ENCODE measurements at places on chromosomes 7 and 10.

- no peak for DNase-seq
Measured at GRCh38 chr10:24616536-24616935, 107.2 kb downstream of the ARHGAP21 start.

DNA sequence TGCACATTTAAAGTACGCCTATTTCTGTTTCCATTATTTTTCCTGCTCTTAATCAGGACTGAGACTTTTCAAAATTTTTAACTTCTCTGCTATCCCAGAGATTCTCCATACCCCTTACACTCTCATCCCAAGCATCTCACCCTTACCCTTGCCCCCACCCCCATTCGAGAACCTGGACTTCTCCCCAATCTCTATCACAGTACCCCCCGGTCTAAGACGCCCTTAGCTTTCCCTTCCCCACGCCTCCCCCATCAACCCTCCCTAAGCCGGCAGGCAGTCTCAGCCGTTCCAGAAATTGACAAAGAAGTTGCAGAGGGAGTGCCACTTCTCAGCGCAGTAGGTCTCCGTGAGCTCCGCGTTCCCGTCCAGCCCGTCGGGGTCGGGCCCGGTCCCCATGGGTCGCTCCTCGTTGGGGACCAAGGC, 1.4 kb downstream of the FGFBP3 start:
- no peak for DNase-seq

DNA sequence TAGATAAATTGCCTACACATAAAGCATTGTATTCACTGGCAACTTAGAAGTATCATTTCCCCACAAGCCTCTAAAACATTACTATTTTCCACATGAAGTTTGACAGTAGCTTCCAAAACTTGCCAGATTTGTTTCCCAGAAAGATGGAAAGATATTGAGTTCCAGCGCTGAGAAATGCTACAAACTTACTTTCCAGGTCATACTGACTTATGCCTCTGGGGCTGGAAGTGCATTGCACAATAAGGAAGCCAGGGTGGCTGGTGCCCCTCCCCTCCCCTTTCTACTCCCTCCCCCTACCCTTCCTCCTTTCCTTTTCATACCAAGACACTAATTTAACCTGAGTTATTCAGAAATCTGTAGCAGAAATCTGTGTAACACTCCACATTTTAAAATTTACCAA, 212.6 kb downstream of the WDR37 start:
- no peak for DNase-seq

GRCh38 chr7:27186668-27187474, 1.8 kb upstream of the HOXA11 start:
- DNase-seq, result no peak

- DNase-seq, result no peak
Measured at GRCh38 chr7:127928852-127929251, 102.4 kb downstream of the LRRC4 start.

All from globus pallidus (tissue), 1 donor.